Activated CD4-positive, alpha-beta T cell treated with anti-CD3 and anti-CD28 coated beads for 1 hour (primary cell): ENCODE measurements at places on chromosomes 12 and 14.

- DNase-seq, result no peak
Observed at GRCh38 chr14:67420102-67420739, 8.3 kb upstream of the PLEK2 start.

DNA sequence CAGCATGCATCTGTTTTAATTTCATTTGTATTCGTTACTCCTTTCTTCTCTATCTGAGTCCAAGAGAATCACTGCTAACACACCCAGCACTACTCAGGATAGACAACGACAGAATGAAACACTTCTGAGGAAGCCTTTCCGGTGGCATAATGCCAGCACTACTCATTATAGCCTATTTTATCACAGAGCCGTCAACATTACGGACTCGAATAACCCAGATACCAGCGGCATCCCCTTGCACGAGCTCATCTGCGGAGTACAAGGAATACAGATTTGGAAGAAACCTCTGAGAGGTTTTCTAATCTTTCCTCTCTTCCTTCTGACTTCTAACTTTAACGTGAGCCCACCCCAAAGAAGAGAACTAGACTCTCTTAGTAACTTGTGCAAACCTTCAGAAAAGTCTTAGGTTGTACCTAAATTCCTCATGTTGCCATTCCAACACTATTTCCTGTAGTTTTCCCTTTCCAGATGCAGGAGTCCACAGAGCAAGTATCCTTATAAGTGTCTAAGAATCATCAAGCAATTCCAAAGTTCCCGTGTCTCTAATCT is 248.1 kb downstream of the APAF1 start:
- no peak for DNase-seq

- DNase-seq, result no peak
Observed at GRCh38 chr12:46562625-46563225, 190.2 kb upstream of the SLC38A2 start.

GRCh38 chr12:31020385-31021166 is 53.1 kb upstream of the DDX11 start:
- DNase-seq, result no peak

DNA sequence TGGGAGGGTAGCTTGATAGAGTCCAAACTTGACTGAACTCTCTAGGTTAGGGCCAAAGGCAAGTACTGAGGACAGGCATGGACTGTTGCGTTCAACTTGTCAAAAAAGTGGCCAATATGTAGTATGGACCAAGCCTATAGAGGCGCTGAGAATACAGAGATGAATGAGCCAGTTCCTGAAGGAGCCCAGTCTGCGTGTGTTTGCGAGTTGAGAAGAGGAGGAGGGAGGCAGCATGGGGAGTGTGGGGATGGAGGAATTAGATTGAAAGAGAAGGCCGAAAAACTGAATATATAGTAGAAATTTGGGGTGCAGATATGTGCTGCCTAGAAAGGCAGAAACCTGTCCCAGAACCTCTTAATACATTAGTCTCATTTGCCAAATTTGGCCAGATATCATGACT is 412.4 kb downstream of the PCNX1 start:
- no peak for DNase-seq

- no peak for DNase-seq
Observed at GRCh38 chr14:85558505-85558904, 28.6 kb downstream of the FLRT2 start.

DNA sequence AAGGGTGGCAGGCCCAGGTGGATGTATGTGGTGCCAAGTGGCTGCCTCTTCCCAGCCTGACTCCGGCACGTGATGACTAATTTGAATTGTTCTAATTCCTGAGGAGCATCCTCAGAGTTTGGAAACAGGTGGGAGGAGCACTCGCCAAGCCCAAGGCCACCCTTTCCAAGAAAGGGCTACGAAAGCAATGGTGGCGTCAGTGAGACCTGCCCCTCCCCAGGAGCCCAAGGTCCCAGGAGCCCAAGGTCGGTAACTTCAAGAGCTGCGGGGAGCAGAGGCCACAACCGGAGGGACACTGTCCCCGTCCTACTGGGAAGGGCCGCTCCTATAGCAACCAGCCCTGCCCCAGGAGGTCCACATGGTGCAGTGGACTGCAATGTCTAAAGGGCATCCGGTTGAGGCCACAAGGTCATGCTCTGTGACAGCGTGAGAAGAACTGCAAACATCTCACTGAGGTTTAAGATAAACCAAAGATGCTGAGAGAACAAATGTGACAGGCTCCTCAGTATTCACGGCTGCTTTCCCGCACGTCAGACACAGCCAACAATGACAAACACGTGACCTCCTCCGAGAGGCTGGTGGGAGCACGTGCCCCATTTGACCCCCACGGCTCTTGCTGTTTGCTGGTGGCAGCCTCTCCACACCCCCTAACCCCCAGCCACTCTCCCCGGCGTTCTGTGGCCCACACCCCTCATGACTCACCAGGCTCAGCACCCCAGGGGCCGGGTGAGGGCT is 79.6 kb downstream of the ITPK1 start:
- no peak for DNase-seq

DNA sequence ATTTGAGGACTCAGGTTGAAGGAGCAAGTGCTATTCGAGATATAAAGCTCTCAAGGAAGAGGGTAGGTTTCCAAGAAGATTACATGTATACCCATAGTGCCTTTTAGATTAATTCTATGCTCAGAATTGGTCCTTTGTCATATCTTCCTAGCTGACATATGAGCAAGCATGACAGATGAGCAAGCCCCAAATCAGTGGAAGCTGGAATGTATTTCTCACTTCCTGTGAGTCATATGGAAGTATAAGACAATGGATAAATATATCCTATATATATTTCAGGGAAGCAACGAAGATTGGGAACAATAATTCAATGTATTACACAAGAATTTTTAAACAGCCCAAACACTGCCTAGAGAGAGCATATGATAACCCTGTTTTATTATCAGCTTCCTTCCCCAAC is 674.1 kb upstream of the ATXN7L3B start:
- DNase-seq, result no peak

DNA sequence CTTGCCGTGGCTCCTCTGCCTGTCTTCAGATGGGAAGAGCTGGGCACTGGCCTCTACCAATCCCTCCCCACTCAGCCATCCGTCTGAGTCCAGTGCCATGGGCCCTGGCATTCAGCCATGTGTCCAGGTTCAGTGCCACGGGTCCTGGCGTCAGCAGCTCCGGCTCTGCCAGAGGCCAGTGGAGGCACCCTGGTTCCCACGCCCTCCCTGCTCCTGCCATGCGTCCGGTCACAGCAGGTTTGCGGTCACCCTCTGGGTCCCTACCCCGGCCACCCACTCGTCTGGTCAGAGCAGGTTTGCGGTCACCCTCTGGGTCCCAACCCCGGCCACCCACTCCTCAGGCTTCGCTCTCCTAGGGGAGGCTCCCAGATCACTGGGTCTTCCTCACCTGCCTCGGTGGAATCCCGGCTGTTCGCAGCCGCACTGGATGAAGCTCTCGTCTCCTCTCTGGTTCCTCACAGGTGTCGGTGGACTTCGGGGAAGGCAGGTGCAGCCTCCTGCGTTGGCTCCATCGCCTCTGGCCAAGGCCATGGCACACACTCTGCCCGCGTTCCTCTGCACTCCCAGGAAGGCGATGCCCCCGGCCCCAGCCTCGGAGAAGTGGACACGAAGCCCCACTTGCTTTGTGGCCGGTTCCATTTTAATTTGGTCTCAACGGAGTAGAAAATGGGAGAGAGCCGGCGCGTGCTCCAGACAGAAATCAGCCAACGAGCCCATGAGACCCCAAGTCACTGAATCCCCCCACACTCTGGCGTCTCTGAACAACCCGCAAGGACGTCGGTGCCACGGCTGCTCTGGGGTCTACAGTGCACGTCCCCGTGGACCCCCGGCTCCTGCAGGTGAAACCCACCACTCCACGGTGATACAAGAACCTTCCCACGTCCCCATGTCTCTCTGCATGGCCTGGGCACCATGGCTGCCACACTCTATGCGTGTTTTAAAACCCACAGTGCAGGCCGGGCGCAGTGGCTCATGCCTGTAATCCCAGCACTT is 47.8 kb upstream of the FBRSL1 start:
- DNase-seq, result no peak

- DNase-seq, result no peak
Observed at GRCh38 chr12:120037851-120038250, 48.8 kb downstream of the BICDL1 start.

- DNase-seq, result no peak
Observed at GRCh38 chr14:53925201-53925766, 31.3 kb downstream of the BMP4 start.

DNA sequence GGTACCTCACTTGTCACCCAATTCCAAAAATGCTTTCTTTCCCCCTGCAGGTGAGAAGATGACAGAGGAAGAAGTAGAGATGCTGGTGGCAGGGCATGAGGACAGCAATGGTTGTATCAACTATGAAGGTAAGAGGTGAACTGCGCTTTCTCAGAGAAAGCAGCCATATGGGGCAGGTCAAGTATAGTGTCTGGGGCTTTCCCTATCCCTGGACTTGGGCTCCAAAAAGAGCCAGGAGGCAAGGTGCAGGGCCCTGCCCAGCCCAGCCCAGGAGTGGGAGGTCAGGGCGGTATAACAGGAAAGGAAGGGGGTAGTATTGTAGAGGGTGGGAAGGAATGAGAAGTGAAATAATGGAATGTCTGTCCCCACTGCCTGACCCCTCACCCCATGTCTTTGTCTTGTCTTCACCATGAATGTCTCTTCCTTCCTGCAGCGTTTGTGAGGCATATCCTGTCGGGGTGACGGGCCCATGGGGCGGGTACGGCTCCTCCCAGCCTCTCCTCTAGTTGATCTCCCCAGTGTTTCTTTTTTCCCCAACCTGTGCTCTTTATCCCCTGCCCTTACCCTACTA is 2.1 kb downstream of the MYL6 start:
- peak; percentile 45 for DNase-seq

DNA sequence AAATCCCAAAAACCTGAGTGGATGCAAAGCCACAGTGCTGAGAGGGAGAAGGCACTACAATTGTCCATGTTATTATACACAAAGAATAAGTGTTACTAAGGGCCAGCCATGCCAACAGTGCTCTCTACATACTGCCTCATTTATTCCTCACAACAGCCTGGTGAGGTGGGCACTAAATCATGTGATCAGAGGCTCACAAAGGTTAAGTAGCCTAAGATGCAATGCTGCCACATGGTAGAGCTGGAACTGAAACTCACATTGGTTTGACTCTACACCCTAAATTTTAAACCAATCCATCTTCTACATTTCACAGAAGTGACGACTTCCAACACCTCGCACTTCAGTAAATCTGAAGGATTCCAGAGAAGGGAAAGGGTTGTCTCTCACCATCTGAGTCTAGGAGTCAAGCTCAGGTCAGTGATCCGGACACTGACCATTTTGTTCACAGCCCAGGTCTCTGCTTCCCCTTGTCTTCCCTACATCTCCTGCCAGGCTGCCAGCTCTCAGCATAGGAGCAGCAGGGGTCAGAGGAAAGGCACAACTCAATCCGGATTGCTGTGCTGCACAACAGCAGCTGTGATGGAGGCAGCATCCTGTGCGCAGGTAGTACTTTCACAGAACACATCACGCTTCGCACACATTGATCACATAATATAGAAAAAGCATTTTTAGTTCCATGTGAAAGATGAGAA is 29.6 kb downstream of the NID2 start:
- DNase-seq, result no peak

- no peak for DNase-seq
Observed at GRCh38 chr12:32692358-32692757, 13.3 kb downstream of the DNM1L start.

GRCh38 chr12:120110550-120111501 is 5.7 kb downstream of the RAB35 start:
- DNase-seq, result peak; percentile 23

- DNase-seq, result no peak
Observed at GRCh38 chr12:84644908-84645307, 267.7 kb downstream of the SLC6A15 start.

GRCh38 chr12:47221256-47222023 is 141.7 kb upstream of the AMIGO2 start:
- DNase-seq, result no peak

DNA sequence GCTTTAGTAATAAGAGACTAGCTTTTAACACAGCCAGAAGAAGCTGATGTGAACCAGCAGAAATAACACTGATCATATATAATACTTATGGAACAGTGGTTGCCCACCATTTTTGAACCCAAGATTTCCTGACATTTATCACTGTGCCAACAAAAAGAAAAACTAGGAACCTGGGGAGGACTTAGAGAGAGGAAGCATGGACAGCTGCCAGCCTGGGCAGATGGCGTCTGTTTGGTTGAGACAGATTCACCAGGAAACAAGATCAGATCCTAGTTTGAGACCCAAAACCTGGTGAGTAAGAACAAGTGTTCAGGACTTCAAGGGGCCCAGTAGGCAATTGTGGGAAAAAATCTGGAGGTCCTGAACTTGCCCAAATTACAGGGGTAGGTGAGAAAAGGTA is 95.3 kb downstream of the BICD1 start:
- DNase-seq, result no peak

DNA sequence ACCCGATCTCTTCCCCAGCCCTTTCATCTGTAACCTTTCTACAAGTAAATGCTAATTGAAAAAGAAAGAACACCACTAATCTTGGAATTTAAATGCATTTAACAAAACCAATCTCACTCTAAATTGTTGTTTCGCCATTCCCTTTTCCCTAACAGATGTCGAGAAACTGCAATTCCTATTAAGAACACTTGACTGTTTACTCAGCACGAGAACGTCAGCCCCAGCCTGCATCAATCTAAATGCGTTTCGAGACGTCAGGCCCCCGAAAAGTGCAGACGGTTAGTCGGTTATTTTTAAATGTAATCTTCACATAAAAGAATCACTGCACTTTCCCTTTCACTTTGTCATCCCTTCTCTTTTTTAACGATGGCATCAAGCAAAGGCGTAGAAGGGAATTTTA is 837.6 kb downstream of the VRK1 start:
- DNase-seq, result peak; percentile 19

DNA sequence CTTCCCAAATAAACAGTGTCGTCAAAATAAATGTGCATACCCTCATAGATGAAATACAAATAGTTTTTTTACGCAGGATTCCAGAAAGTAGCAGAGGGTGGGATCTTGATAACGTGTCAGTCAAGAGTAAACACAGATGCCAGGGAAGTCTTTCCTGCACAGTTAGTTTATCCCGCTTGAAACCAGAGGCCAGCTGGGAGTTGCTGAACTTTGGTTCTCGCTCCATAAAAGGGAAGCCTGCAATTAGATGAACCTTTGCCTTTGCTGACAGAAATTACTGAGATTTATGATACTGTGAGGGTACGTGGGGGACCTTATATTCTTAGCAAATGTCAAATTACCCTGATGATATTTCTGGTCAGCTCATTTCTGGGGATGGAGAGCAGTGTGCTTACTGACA is 18.9 kb downstream of the FAR2 start:
- DNase-seq, result no peak

- no peak for DNase-seq
Observed at GRCh38 chr14:32468955-32469354, 139.9 kb downstream of the AKAP6 start.

- DNase-seq, result peak; percentile 67
Observed at GRCh38 chr14:106044949-106045596, 518.7 kb downstream of the TMEM121 start.
